Uterus (tissue), 4 donors: ENCODE measurements at places on chromosomes 1 and 21.
A peak's percentile ranks its signal among the peaks of the same experiment; 100 is the strongest.

DNA sequence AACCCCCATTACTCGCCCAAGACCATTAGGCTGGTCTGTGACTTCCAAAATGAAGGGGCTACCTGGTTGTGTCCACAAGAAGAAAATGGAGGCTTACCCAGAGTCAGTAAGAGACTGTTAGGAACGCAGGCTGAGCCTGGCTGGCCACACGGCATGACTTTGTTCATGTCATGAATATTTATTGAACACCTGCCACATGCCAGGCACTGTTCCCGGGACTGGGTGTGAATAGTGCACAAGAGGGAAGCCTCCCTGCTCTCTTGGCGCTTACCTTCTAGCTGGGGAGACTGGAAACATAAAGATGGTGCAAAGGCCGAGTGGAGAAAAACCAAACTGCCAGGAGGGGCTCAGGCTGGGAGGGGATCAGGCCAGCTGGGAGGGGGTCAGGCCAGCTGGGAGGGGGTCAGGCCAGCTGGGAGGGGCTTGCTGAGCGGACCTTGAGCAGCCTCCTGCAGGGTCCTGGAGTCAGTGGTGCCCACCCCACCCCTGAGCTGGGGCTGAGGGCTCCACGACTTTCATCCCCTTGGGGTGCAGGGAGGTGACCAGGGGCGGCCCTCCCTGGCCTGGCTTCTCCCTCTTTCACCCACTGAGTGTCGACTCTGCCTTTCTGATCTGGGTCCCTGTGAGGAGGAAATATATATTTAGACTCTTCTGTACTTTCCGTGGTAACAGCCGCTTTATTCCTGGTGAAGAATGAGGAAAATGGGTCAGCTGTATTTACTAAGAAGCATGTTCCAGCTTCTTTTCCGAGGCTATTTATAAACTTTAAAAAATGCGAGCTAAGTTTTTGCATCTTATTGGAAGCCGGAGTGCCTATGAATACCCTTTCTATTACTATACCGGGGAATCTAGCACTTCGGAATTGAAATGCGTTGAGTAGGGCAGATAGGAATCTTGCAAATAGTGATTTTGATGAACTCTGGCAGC is 139.0 kb downstream of the CAMTA1 start:
- no peak for DNase-seq

- no peak for DNase-seq
These were observed 349.3 kb downstream of the USH2A start for GRCh38 chr1:216073793-216074595.

GRCh38 chr1:227913396-227913763 is 34.4 kb downstream of the WNT9A start:
- no peak for DNase-seq

DNA sequence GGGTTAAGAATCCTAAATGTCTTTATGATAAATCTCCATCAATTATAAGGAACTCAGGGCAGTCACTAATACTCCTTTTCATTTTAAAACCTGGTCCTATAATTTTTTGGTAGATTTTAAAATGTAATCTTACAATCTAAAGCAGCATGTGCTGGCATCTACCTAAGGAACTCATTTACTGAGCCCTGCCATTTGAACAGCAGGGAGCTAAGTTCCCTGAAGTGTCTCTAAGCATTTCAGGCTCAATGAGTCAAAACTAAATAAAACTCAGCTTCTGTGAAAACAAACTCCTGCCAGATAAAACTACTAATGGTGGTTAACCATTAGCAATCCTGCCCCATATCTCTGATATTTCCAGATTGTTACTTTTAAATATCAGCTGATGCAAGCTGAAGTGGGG is 1371.8 kb upstream of the PRMT6 start:
- no peak for DNase-seq

GRCh38 chr1:16628361-16629111 is 15.2 kb upstream of the NBPF1 start:
- DNase-seq = peak; percentile 28

- no peak for DNase-seq
These were observed 178.2 kb upstream of the SGIP1 start for GRCh38 chr1:66355756-66356155.
